ENCODE measurements at places on chromosomes 7 and 10.

DNA sequence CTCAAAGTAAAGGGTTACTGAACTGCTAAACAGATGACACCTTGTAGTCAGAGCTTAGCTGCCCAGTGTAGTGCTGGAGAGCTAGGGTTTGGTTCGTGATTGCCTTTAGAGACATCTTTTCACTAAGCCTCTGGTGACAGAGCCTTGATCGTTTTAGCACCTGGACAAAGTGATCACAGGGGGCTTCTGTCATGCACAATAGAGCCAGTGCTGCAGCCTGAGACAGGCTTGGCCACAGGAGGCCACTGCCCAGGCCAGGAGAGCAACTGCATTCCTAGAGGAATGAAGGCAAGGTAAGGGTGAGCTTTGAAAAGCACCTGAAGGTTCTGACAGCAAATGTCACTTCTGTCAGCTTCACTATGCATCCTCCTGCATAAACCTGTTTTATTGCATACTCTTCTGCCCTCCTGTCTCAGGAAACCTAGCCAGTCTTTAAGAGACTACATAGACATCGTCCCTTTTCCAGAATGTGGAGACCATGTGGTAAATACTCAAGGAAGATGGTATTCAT lies 122.9 kb downstream of the NPY start:
- no peak for DNase-seq

GRCh38 chr10:81403451-81403850 lies 471.5 kb upstream of the NRG3 start:
- DNase-seq, result peak; percentile 53

GRCh38 chr10:80161321-80162083 lies 29.0 kb downstream of the PLAC9 start:
- peak; percentile 66 for DNase-seq

DNA sequence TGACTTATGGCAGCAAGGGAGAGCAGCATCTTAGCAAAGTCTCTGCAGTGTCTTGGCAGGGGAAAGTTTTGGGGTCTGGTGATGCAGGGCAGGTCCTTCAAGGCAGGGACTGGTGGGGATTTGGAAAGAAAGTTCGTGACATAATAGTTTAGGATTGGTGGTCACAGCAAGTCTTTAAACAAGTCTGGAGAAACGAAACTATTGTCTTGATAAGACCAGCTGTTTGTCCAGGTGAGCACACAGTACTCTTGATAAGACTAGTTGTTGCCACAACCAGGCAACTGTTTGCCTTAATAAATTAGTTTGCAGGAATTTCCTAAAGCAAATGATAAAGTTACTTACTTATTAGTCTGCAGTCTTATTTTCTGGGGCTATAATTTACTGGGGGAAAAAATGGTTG lies 136.1 kb downstream of the AKR1D1 start:
- DNase-seq, result no peak

- DNase-seq, result no peak
Measured at GRCh38 chr10:58704226-58704625, 191.6 kb downstream of the BICC1 start.

GRCh38 chr7:137399827-137400823 lies 56.6 kb upstream of the PTN start:
- peak; percentile 62 for DNase-seq

DNA sequence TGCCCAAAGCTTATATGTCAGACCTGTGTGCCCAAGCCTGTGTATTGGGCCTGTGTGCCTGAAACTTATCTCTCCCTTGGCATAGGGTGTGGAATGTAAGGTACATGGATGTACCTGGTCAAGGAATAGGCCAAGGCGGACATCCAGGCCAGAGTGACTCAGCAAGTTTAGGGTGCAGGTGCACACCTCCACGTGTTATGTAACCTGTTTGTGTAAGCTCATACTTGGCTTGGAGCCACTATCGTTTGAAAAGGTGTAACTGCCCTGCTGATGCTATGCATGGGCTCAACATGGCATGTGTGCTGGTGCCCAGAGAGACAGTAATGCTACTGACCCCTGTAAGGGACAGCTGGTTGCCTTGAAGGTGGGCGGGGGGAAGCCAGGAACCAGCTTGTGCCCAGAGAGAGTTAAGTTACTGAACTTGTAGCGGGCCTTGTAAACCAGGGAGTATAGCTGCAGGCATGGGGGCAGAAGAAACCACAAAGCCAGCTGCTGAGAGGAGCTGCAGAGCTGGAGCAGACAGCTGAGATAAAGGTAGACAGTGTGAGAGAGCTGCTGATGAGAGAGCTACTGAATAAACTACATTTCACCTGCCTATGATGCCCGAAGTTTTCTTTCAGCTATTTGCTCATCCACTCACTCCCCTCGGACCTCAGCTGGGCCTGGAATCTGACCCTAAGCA lies 656.4 kb upstream of the ZWINT start:
- DNase-seq, result peak; percentile 74

DNA sequence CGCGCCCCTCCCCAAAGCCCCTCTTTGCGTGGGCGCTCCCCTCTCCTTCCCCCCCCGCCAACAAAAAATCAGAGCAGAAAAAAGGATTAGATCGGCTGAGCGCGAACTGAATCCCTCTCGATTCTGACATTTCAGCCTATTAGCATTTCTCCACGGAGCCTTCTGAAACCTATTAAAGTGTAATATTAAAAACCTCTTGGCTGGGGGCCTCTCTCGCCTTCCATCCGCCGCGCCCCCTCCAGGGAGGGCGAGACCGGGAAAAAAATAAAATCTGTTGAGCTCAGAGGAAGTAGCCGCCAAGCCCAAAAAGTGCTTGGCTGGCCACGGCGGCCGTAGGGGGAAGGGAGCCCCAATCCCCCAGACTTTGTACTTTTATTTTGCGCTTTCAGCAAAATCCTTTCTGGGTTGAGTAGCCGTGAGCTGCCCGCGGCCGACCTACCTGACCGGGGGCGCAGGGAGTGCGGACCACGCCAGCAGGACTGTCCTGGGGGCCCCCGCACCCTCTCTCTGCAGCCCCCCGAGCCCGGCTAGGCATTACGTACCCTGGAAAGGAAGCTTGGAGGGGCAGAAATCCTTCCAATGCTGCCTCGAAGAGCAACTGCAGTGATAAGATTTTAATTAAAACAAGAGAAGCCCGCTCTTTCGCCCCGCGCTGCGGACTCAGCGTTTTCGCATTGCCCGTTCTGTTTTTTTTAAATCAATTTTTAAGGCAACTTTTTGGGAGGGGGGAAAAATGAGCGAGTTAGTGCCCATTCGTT lies 1.3 kb upstream of the TNRC18 start:
- DNase-seq, result no peak

- DNase-seq, result no peak
Measured at GRCh38 chr10:132336919-132337407, 5.0 kb downstream of the LRRC27 start.

- no peak for DNase-seq
Measured at GRCh38 chr10:104351061-104351702, 2.5 kb upstream of the CFAP58 start.

GRCh38 chr7:85620936-85621685 lies 434.3 kb upstream of the SEMA3D start:
- DNase-seq, result no peak

DNA sequence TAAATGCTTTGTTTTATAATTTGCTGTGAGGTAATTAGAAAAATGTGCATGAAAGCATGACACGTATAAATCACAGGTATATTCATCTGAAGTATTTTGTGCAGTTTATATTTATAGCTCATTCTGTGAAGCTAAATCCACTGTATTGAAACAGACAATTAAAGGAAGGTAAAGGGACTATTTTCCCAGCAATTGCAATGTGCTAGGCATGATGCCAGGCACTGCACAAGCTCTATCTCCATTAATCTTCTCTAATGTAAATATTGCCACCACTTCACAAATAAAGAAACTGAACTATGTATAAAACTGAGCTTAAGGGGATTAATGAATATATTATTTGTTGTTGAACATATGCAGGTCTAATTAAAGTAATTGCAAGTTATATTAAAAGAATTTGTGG lies 1012.5 kb downstream of the NRG3 start:
- no peak for DNase-seq

GRCh38 chr10:12720217-12720981 lies 281.1 kb downstream of the CCDC3 start:
- DNase-seq, result peak; percentile 76

- no peak for DNase-seq
Measured at GRCh38 chr7:64878684-64879083, 24.4 kb upstream of the ZNF273 start.

DNA sequence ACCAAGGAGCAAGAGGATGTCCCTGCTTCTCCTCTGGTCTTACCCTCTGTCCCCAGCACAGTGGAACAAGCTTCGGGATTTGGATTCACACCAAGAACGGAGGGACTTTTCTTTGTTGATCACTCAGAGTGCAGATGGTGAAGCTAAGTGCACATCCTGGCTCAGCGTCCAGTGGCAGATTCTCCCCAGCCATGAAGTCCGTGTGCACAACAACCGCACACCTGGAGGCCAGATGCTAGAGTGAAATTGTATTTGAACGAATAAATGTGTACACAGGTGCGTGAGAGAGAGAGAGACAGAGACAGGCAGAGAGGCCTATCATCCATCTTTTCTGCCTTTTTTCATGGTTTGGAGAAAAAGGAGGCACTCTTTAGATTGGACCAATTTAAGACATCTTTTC lies 31.5 kb downstream of the ASB13 start:
- no peak for DNase-seq

DNA sequence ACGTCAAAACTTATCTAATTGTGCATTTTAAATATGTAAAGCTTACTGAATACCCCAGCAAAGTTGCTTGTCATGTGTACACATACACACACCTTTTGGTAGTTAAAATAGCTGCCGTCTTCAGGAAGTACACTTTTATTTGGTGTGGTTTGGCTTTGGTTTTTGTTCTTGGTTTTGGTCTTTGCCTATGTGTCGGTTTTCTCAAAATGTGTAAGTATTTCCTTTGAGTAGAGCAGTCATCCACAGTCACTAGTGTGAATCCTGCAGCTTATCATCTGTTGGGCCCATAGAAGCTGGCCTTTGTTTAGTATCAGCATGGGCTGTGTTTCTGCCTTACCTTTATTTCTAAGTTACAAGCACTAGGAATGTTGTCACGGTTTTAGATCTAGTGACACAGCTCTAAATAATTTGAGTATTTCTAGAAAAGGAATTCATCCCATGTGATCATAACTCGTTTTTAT lies 35.3 kb downstream of the NET1 start:
- no peak for DNase-seq

- DNase-seq, result no peak
Measured at GRCh38 chr10:24000271-24000813, 208.6 kb upstream of the KIAA1217 start.

GRCh38 chr7:17898111-17898510 lies 42.2 kb downstream of the SNX13 start:
- no peak for DNase-seq

- DNase-seq, result no peak
Measured at GRCh38 chr10:58985216-58985615, 191.2 kb upstream of the PHYHIPL start.

DNA sequence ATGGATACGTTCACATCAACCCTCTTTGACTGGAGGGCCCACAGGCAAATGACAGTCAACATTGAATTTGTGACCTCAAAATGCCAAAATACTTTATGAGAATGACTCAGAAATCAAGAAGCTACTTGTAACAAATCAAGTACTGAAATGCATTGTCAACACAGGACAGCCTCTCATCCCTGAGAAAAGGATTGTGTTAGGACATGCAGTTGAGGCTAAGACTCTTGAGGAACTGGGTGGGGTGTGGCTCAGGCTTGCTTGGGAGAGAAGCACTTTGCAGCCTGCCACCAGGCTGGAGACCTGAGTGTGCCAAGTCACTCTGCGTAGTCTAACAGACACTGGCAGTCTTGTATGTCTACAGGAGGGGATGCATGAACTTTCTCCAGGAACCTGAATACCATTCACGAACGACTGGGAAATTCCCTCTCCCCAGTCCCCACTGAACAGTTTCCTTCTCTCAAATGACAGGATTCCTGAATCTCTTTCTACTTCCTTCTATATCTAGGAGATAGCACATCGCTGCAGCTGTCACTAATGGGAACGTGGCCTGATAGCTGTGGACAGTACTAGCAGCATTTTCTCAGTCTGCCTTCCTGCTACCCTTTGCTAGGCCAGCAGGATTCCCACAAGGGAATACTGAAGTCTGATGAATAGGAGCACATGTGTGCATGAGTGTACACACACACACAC lies 3.3 kb upstream of the SMO start:
- DNase-seq, result no peak

DNA sequence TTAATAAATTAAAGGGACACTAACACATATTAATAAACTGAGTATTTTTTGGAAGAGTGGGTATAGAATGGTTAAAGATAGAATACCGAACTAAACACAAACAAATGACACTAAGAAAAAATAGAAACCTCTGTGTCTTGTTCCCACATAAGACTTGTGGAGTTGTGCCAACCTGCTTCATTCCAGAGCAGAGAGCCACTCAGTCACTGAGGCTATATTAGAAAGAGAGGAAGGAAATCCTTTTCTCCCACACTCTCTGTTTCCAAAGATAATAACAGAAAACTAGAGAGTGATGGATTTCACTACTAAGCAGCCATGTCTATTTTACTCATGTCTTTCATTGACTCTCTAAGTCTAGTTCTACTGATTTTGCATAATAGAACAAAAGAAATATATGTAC lies 26.0 kb downstream of the CTNNA3 start:
- DNase-seq, result no peak

GRCh38 chr7:105811189-105811847 lies 65.1 kb downstream of the ATXN7L1 start:
- no peak for DNase-seq

GRCh38 chr7:25850735-25851134 lies 301.3 kb upstream of the NFE2L3 start:
- no peak for DNase-seq

GRCh38 chr10:77960829-77961329 lies 34.3 kb upstream of the DLG5 start:
- DNase-seq, result no peak

DNA sequence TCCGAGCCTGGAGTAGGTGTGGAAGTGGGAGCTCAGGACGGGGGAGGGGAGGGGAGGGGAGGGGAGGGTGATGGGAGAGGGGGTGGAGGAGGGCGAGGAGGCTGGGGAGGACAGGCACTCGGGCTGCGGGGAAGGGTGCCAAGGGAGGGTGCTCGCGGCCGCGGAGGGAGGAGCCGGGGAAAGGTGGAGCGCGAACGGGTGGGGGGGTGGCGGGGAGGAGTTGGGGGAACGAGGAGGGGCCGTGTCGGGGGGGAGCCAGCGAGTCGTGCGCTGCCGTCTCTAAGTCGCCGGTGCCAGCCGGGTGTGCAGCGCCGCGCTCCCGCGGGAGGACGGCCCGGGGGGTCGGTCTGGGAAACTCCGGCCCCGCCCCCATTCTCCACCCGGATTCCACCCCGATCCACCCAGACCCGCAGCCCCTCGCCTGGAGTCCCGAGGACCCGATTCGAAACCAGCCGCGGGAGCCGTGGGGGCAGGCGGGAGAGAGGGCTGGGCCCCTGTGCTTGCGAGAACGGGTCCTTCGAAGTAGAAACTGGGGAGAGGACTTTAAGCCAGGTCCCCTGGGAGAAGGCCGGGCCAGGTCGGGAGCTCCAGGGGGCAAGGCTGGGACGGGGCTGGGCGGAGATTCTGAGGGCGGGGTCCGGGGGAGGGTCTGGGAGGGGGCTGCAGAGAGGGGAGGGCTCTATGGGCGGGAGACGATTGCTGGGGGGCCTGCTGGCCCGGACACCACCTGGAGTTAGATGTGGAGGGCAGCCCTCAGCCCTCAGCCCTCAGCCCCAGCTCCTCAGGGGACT lies at the start of gene ZNF467:
TSS of gene ZNF467 (minus strand) at position 143 of the 791 bp plus-strand sequence. CDS start 2,556 bp downstream, outside the sequence.
- DNase-seq, result no peak
